Smooth muscle cell of the pulmonary artery (primary cell): ENCODE measurements at places on chromosomes 12 and 14. TPM values are rescaled to one million over a fixed set of nuclear protein-coding genes. Genes with fewer than 3 reads are reported as not detected.

FGF23 gene
- total RNA-seq: not detected in 2 replicates

CTSG gene
- not detected in 2 replicates for total RNA-seq

MYL2 gene
- total RNA-seq: not detected in 2 replicates

PTPRO gene
- 1.9 and 2.2 TPM in 2 replicates for total RNA-seq

TPI1 gene
- total RNA-seq: 1,691 and 1,978 TPM in 2 replicates

ADAM20 gene
- 2.4 and 2.5 TPM in 2 replicates for total RNA-seq
